Chondrocyte (in vitro differentiated cells): ENCODE measurements at places on chromosomes 6 and 20.
A peak's percentile ranks its signal among the peaks of the same experiment; 100 is the strongest.

DNA sequence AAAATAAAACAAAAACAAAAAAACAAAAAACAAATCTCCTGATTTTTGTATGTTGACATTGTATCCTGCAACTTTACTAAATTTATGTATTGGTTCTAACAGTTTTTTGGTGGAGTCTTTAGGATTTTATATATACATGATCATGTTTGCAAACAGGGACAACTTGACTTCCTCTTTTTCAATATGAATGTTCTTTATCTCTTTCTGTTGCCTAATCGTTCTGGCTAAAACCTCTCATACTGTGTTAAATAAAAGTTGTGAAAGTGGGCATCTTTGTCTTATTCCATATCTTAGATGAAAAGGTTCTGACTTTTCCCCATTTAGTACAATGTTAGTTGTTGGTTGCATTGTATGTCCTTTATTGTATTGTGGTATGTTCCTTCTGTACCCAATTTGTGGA is 261.7 kb upstream of the NOX3 start:
- no peaks in the 10 kb centered on the region for H3K36me3 ChIP-seq
- no peak overlapping the region for H3K4me3 ChIP-seq
- peaks cover 8% of the 10 kb centered on the region for H3K27me3 ChIP-seq
- no peak overlapping the region for H3K27ac ChIP-seq
- H3K4me1 ChIP-seq, result no peaks in the 10 kb centered on the region

DNA sequence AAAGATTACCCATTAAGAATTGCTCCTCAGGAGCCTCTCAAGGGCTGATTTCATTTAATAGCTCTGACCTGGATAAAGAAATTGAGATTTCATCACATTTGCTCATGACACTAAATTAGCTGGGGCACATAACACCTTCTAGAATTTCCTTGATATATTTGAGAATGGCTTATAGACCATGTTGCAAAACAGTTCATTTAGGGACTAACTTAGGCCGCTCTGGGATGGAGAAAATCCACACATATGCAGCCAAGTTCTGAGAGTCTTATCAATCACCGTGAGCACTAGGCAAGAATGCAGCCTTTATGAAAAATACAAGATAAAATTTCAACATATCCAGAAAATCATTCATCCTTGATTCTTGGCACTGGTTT is 91.0 kb upstream of the MCHR2 start:
- peaks cover 3% of the 10 kb centered on the region for H3K27me3 ChIP-seq
- H3K36me3 ChIP-seq, result no peaks in the 10 kb centered on the region
- peaks cover 24% of the 10 kb centered on the region for H3K4me1 ChIP-seq
- DNase-seq, result no peak
- no peak overlapping the region for H3K4me3 ChIP-seq

GRCh38 chr20:25252686-25253421 is 5.0 kb downstream of the PYGB start:
- H3K36me3 ChIP-seq, result peaks cover 1% of the 10 kb centered on the region
- peaks cover 77% of the 10 kb centered on the region for H3K4me1 ChIP-seq
- H3K27ac ChIP-seq, result no peak overlapping the region
- H3K4me3 ChIP-seq, result no peak overlapping the region
- no peaks in the 10 kb centered on the region for H3K27me3 ChIP-seq

- no peak overlapping the region for H3K27ac ChIP-seq
- peaks cover 7% of the 10 kb centered on the region for H3K27me3 ChIP-seq
- no peaks in the 10 kb centered on the region for H3K36me3 ChIP-seq
- no peaks in the 10 kb centered on the region for H3K4me1 ChIP-seq
Observed at GRCh38 chr20:39453890-39454289, 491.7 kb downstream of the DHX35 start.

- DNase-seq, result no peak
- peaks cover 25% of the 10 kb centered on the region for H3K27me3 ChIP-seq
- no peak overlapping the region for H3K27ac ChIP-seq
- H3K36me3 ChIP-seq, result no peaks in the 10 kb centered on the region
- H3K4me3 ChIP-seq, result no peak overlapping the region
- H3K4me1 ChIP-seq, result no peaks in the 10 kb centered on the region
Observed at GRCh38 chr6:119552021-119552420, 202.5 kb upstream of the MAN1A1 start.

- no peak overlapping the region for H3K4me3 ChIP-seq
- H3K27me3 ChIP-seq, result peaks cover 51% of the 10 kb centered on the region
- DNase-seq, result no peak
- no peaks in the 10 kb centered on the region for H3K36me3 ChIP-seq
Observed at GRCh38 chr20:2760297-2760951, 40.0 kb downstream of the CPXM1 start.

- H3K4me3 ChIP-seq, result peak overlapping the region; percentile 45
- peak overlapping the region; percentile 90 for H3K27ac ChIP-seq
- H3K36me3 ChIP-seq, result no peaks in the 10 kb centered on the region
- no peaks in the 10 kb centered on the region for H3K27me3 ChIP-seq
- H3K4me1 ChIP-seq, result peaks cover 26% of the 10 kb centered on the region
Observed at GRCh38 chr6:137848672-137849071, 18.4 kb upstream of the TNFAIP3 start.

GRCh38 chr6:168724033-168724432 is 283.0 kb downstream of the SMOC2 start:
- peaks cover 6% of the 10 kb centered on the region for H3K4me1 ChIP-seq
- no peak for DNase-seq
- no peaks in the 10 kb centered on the region for H3K36me3 ChIP-seq
- peaks cover 24% of the 10 kb centered on the region for H3K27me3 ChIP-seq
- no peak overlapping the region for H3K4me3 ChIP-seq

- peaks cover 11% of the 10 kb centered on the region for H3K27me3 ChIP-seq
- H3K4me1 ChIP-seq, result no peaks in the 10 kb centered on the region
- no peak for DNase-seq
- H3K27ac ChIP-seq, result no peak overlapping the region
Observed at GRCh38 chr6:137165375-137166246, 7.8 kb downstream of the IL22RA2 start.
